ENCODE measurements at places on chromosomes 5 and 9.

GRCh38 chr5:91712718-91713117 lies 329.6 kb upstream of the ARRDC3 start:
- DNase-seq = no peak

- no peak for DNase-seq
Observed at GRCh38 chr9:3971391-3972082, 328.3 kb downstream of the GLIS3 start.

GRCh38 chr5:3339798-3340115 lies 255.9 kb upstream of the IRX1 start:
- DNase-seq = no peak

DNA sequence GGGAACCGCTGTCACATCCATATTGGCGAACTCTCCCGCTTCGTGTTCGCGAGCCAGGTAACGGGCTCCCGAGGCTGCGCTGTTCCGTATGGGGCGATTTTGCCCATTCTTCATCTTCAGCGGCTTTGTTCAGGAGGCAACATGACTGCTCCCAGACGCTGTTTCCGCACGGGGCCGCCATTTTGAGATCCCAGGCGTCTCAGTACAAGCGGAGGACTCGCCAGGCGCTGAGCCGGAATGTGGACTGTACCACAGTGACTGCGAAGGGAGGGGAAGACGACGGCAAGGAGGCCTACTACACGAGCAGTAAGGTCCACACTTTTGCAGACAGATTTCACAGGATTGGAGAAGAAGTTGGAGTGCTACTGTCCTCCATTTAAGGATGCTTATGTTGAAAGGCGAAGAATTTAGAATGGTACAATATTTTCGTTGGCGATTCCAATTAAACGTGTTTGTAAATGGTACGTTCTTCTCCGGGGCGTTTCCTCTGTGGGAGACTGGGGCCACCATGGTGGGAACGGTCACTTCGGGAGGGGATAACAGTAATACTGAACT lies 41.6 kb upstream of the ZNF300 start:
- peak; percentile 82 for DNase-seq

- no peak for DNase-seq
Observed at GRCh38 chr5:66171349-66172344, 27.5 kb downstream of the SREK1 start.

GRCh38 chr9:131100445-131100844 lies 4.1 kb downstream of the AIF1L start:
- DNase-seq = no peak

- no peak for DNase-seq
Observed at GRCh38 chr5:161373345-161373707, 173.2 kb downstream of the GABRB2 start.

GRCh38 chr9:119318371-119318770 lies 50.9 kb downstream of the BRINP1 start:
- no peak for DNase-seq

DNA sequence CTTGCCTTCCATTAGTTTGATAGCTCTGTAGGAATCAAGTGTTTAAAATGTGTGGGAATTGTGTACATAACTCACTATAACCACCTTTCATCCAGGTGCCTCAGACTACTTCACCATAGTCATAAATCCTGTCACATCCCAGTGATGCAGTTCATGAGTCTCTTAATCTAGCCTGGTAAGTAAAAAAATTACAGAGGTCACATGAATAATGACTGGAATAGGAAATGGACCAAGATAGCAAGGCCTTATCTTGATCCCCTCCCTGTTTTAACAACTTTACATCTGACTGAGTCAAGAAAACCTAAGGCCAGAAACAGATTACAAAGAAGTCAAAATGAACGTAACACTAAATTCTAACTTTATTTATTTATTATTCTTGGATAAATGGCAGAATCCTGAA lies 1.5 kb upstream of the RNF145 start:
- no peak for DNase-seq

- no peak for DNase-seq
Observed at GRCh38 chr9:6160579-6160978, 55.0 kb upstream of the IL33 start.

GRCh38 chr5:165305596-165305995 lies 1800.2 kb downstream of the MAT2B start:
- no peak for DNase-seq

DNA sequence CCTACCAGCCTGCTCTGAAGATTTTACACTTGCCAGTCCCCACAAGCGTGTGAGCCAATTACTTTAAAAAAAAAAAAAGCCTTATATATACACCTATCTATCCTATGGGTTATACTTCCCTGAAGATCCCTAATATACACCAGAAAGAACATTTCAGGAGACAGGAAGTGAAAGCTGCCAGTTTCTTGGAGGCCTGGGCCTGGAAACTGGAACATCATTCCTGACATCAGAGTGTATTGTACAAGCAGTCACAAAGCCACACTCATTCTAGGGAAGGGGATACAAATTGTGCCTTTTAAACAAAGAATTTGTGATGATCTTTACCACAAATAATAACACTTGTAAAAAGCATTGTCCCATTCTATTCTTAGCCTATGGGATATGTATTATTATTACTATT lies 98.3 kb upstream of the FBN2 start:
- DNase-seq = no peak

GRCh38 chr9:10721301-10721700 lies 108.5 kb upstream of the PTPRD start:
- no peak for DNase-seq

GRCh38 chr5:1950708-1951103 lies 68.0 kb upstream of the IRX4 start:
- DNase-seq = no peak

DNA sequence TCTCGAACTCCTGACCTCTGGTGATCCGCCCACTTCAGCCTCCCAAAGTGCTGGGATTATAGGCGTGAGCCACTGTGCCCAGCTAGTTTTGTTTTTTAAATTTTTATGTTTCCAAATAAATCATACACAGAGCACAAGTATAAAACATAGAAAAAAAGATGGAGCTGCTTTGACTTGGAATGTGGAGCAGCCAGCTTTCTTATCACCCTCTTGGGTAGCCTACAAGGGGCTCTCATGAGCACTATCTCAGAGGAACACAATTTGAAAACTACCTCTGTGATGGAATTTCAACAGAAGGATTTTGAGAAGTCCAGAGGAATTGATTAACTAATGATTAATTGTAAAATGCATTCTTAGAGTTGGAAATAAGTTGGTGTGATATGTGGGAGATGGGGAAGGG lies 45.9 kb downstream of the NSD1 start:
- DNase-seq = no peak

DNA sequence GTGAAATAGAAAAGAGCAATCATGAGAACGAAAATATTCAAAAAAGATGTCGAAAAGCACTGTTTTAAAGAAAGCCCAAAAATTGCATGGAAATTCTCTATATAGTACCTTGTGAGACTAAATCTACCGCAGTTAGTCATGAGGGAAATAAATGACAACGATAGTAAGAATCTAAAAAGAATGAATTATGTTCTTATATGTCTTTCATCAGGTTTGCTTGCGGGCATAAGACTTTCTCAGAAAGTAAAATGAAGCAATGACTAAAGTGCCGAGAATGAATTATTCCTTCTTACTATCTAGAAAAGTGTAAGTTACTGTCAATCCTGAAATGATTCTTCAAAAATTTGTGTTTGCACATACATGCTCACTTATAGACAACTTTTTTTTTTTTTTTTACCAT lies 26.4 kb downstream of the PTPRD start:
- no peak for DNase-seq

GRCh38 chr5:172640822-172641358 lies at the start of gene NEURL1B:
TSS of gene NEURL1B (plus strand) at chr5:172641263. CDS start at chr5:172641407, 144 bp downstream.
- peak; percentile 20 for DNase-seq

- DNase-seq = no peak
Observed at GRCh38 chr9:77753180-77753579, 105.1 kb upstream of the GNA14 start.

DNA sequence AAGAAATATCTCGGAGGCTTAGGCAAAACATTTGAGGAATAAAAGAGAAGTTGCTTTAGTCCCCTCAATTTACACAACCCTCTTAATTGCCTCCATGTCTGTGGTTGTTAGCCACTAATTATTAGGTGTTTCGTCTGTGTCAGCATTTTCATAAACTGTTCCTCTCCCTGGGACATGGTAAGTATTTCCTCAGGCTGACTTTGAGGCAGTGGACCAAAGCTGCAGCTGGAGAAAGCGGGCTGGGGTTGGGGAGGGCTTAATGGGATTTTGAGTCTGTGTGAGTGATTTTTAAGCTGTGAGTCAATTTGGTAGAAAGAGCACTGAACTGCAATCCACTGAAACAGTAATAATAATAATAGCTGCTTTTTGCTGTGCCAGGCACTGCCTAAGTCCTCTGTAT lies 13.0 kb upstream of the TTC1 start:
- no peak for DNase-seq

GRCh38 chr5:165083394-165083793 lies 1578.0 kb downstream of the MAT2B start:
- DNase-seq = no peak

DNA sequence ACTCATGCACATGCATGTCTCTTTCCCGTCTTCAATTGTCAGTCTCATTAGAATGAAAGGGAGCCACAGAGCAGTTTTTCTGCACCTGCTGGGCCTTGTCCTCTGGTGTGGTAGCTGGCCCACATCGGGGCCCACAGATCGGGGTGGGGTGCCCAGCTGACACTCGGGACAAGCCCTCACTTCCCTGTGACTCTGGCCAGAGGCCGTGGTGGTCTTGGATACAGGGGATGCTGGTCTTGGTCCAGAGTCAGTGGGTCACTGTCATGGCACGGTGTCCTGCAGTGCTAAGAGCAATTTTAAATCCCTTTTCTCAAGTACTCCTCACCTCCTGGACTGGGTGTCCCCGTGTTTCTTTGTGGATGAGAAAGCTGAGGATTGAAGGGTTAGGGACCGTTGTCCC lies 193.2 kb downstream of the CACNA1B start:
- DNase-seq = no peak

- DNase-seq = no peak
Observed at GRCh38 chr9:9319007-9319406, 1293.8 kb downstream of the PTPRD start.

GRCh38 chr9:93431539-93432105 lies 19.9 kb upstream of the FAM120A start:
- DNase-seq = no peak

- no peak for DNase-seq
Observed at GRCh38 chr9:100056561-100056960, 42.2 kb downstream of the ERP44 start.

DNA sequence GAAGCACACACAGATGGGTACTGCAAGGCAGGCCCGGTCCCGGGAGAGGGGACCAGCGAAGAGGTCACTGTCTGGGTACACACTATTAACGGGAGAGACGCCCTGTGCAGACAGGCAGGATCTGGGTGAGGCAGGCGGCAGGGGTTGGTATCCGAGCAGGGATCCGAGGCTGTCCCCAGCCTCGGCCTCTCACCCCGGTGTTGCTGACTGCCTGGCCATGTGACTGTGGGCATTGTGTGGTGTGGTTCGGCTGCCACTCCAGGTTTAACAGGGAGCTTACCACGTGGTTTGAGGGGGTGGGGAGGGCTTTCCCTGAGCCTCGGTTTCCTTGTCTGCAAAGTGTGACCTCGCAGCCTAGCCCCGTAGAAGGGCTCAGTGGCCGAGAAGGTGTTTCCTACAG lies 11.1 kb upstream of the RALGDS start:
- no peak for DNase-seq

DNA sequence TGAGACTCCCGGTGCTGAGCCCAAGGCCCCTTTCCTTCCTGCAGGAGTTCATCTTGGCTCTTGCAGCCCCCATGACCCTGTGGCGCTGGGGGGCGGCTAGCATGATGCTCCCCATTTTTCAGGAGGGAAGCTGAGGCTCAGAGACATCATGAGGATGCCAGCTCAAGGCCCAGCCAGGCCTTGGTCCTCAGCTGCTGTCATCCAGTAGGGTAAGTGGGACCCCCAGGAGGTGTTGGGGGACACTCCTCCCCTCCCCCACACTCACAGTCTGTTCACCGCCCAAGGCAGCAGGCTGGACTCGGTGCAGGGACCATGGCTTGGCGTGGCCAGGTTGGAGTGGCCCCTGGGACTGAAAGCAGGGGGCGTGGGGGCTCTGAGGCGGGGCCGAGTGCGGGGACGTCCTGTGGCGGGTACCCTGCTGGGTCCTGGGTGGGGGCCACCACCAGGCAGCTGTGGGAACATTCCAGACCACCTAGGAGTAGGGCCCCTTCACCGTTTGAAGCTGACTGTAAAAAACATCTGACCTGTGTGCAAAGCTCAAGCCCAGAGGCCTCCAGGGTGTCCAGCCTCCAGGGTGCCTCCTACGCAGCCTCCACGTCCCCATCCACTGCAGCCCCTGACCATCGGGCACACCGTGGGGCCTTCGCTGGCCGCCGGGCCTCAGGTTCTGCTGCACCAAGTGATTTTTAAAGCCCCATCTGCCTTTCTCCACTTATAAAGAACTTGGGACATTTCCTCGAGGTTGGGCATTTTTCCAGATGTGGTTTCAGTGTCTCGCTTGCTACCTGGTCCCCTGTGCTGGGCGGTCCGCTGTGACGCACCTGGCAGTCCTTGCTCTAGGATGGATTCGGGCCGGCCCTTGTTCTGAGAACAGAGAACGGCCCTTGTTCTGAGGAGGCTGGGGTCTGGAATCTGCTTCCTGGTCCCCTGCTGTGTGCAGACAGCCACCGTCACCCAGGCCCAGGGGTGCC lies 3.4 kb upstream of the NOTCH1 start:
- DNase-seq = no peak

DNA sequence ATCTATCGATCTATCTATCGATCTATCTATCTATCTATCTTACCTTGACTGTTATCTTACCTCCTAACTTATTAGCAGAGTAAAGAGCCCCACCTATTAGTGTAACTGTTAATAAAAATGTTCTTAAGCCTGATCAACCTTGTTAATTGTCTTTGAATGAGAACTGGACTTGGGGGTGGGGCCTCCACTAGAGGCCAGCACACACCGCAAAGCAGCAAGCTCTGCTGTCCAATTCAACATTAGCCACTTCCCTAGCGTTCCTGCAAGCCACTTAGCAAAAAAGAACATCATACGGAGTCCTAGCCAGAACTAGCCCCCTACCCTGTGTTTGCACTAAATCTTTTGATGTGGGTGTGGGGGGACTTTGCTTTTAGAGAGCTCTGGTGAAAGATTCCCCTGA lies 515.8 kb downstream of the KDM4C start:
- DNase-seq = no peak

DNA sequence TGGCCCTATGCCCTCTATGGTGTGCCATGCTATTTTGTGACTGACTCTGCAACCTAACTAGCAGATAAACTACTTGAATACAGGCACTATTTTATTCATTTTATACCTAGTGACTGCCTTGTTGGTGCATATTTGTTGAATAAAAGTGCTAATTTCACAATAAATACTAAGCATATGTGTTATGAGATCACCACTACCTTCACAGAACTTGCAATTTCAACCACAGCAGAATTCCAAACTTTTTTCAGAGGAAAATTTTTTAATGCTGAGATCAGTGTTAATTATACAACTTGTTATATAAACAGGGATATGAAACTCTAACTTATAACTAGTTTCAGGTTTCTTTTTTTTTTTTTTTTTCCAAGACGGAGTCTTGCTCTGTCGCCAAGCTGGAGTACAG lies 94.8 kb downstream of the NR3C1 start:
- DNase-seq = no peak
